RPMI8226 (cell line): ENCODE measurements at places on chromosomes 3 and 15.
A peak's percentile ranks its signal among the peaks of the same experiment; 100 is the strongest.

GRCh38 chr3:136070953-136071949 lies 105.7 kb downstream of the PPP2R3A start:
- peak; percentile 6 for DNase-seq

GRCh38 chr15:96306321-96306720 lies 24.2 kb upstream of the NR2F2 start:
- DNase-seq = no peak

DNA sequence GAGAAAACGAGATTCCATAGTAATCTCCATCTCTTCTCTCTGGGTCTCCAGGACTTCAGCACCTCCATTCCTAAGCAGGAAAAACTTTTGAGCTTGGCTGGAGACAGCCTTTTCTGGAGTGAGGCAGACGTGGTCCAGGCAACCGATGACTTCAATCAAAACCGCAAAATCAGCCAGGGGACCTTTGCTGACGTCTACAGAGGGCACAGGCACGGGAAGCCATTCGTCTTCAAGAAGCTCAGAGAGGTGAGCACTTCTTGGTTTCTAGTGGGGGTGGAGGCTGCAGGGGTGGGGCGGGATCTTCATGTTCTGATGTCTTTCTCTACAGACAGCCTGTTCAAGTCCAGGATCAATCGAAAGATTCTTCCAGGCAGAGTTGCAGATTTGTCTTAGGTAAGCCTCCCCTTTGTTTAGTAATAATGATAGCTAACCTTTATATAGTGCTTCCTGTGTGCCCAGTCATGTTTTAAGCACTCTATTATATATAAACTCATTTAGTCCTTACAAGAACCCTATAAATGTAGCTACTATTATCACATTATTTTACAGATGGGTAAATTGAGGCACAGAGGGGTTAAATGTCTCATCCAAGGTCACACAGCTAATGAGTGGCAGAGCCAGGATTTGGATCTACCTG lies 35.0 kb upstream of the TATDN2 start:
- DNase-seq = peak; percentile 60

DNA sequence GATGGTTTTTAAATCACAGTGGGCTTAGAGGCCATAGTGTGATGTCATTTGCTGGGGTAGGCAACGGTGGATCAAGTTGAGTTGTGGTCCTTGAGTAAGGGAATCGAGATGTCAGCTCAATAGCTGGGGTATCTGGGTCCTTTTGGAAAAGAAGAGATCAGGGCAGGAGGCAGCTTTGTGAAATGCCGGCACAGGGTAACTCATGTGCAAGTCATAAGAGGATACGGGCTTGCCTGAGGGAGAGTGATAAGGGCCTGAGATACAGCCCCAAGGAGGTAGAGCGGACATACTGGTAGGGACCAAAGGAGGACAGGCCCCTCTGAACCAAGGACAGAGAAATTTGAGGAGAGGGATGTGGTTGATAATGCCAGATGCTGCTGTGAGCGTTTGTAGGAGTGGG lies 4.2 kb upstream of the FAM131A start:
- DNase-seq = no peak

GRCh38 chr3:21543380-21544075 lies 207.5 kb downstream of the ZNF385D start:
- no peak for DNase-seq

DNA sequence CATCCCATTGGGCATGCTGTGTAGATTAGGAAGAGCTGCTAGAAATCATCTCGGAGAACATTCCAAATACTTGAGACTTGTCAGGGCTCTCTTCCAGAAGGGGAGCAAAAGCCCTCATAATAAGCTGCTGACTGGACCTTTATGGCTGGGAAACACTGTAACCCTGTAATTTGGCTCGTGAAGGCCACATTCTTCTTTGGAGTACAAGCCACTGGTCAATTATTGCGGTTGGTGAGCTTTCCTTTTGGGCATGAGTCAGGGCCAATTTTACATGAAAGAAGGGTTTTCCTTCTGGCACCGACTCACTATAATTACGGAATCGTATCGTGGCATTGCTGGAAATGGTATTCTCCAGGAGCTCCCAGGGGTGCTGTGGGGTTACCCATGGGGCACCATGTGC lies 434.5 kb upstream of the RGMA start:
- DNase-seq = no peak

DNA sequence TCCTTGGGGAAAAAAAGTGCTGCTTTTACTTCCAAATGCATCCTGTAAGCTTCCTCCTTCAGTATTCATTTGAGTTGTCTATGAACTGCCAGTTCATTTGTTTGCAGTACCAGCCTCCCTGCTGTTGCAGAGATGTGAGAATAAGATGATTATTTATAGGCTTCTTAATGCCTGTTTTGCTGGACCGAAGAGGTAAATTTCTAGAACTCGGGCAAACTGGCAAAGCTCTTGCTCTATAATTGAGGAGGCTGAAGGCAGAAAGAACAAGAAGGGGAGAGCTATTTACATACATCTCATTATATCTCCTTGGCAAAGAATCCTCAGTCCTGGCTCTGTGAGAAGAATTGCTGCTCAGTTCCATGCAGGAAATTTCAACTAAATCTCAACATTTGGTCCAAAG lies 790.4 kb downstream of the GRM7 start:
- DNase-seq = no peak

DNA sequence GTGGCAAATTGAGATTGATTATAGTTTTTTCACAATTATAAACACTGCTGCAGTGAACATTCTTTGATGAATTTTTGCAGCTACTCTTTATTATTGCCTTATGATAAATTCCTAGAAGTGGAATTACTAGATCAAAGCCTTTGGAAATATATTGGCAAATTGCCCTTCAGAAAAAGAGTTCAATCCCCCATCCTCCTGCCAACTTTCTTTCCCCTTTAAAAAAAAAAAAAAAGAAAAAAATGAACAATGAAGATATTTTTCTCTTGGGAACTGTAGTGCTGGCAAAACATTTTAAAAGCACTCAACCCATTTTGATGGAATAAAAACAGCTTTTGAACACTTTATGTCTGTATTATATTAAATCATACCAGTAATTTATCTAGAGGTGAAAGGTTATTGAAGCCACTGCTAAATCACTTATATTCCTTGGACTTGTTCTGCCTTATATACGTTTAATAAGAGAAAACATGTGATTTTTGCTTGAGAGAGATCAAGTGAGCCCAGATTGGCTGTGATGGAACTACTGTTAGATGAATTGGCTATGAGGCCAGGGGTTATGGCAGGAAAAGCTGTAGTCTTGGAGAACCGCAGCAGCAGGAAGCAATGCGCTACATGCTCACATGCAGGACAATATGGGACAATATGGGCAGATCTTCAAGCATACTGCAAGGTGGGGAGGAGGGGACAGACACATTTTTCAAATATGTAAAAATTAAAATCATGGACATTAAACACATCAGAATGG lies 212.8 kb upstream of the C2CD4B start:
- DNase-seq = no peak

DNA sequence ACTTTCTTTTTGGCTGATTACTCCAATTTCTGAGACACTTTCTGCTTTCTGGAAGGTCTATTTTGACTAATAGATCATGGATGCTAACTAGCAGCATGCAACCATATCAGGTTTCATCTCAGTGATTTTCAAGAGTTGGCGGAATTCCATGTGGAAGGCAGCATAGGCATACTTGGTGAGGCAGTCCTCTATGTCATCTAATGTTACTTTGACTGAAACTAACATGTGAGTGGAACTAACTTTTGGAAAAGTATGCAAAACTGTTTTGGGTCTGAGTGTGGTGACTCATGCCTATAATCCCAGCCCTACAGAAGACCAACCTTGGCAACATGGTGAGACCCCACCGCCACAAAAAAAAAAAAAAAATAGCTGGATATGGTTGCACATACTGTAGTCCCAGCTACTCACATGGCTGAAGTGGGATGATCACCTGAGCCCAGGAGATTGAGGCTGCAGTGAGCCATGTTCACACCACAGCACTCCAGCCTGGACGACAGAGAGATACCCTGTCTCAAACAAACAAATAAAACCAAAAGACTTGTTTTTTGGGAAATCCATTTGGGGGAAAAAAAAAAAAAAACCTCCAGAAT lies 1033.7 kb downstream of the ROBO1 start:
- no peak for DNase-seq

DNA sequence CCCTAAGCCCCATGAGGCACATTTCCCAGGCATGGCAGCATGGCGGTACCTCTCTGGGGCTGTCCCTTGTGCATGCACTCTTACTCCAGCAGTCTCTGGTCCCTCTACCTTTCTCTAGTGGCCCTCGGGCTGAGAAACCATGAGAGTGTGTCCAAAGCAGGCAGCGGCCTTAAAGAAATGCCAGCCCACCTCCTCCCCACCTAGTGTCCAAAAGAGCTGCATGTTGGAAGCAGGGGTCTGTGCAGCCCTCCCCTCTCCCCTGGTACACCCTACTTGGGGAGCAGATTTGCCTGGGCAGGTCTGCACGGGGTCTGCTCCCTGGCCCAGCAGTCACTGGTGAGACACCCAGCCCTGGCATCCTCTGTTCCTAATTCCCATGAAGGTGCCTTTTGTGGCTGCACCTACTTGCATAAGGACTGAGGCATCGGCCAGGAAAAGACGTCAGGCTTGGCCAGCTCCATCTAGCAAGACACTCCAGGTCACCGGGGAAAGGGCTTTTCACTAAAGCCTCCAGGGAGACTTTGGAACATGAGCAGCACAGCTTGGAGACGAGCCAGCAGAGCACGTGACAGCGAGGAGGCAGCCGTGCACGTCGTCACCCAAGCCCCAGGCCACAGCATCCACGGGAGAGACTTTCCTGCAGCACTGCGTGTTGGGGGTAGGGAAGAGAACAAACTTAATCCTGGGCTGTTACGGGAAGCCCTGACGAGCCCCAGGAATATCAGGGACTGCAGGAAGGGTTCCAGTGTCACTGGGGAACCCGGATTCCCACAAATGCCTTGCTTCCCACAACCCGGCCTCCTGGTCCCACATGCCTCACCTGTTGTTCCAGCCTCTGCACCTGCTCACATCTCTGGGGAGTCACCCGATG lies 38.8 kb downstream of the TM2D3 start:
- DNase-seq = peak; percentile 56

GRCh38 chr15:39698444-39699390 lies 83.9 kb downstream of the FSIP1 start:
- DNase-seq = no peak

- no peak for DNase-seq
Measured at GRCh38 chr3:53594276-53594675, 99.9 kb downstream of the CACNA1D start.

GRCh38 chr3:35817216-35817615 lies 177.9 kb downstream of the ARPP21 start:
- DNase-seq = no peak

- peak; percentile 14 for DNase-seq
Measured at GRCh38 chr3:71006810-71007785, 576.4 kb downstream of the FOXP1 start.

DNA sequence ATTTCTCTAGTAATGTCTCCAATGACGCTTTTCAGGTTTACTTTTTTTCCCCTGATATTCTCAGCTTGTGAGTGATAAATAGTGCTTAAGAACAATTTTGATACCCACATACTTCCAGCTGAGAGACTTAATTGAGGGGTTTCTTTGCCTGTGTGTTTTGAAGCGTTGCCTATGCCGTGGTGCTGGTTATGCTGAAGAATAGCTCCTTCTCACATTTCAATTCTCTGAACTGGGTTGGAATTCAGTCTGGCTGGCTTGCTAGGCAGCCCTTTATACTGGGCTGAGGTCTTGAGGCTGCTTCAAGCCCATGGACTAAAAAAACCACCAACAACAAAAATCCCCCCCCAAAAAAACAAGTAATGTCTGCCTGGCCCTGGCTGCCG lies 87.4 kb downstream of the CHST2 start:
- no peak for DNase-seq

GRCh38 chr3:37811625-37812498 lies 49.8 kb upstream of the CTDSPL start:
- no peak for DNase-seq

GRCh38 chr15:66883284-66883911 lies 181.4 kb downstream of the SMAD6 start:
- DNase-seq = no peak

GRCh38 chr15:88419830-88420229 lies 47.4 kb downstream of the MRPL46 start:
- DNase-seq = no peak

- peak; percentile 33 for DNase-seq
Measured at GRCh38 chr3:189132231-189132671, 39.5 kb upstream of the TPRG1 start.

- DNase-seq = peak; percentile 74
Measured at GRCh38 chr15:48059791-48060190, 61.0 kb upstream of the SLC24A5 start.

GRCh38 chr15:88920186-88920891 lies 7.2 kb upstream of the MFGE8 start:
- DNase-seq = no peak

DNA sequence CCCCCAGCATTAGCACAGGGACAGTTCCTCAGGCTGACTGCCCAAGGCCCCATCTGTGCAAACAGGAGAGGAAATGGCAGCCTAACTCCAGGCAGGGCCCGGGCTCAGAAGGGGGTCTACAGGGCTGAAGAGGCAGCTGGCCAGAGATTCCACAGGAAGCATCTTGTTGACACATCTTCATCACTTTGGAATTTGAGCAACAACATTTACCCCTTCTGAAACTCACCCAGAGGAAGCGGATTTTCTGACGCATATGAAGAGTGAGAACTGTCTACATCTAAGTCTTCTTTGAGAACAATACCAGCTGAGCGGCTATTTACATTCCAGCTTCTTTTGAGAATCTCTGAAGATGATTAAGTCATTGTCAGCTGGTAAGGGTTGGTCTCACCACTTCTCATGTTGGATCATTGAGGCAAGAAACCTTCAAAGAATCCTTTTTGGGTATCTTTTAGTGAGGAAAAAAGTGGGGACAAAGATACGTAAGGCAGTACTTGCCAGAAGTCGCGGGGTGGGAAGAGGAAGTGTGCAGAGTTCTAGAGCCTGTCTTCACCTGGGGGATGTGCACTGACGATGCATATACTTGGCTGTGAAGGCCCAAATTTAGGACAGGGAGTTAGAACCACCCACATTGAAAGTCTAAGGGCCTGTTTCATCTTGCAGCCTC lies 25.4 kb upstream of the SRP14 start:
- DNase-seq = peak; percentile 38

DNA sequence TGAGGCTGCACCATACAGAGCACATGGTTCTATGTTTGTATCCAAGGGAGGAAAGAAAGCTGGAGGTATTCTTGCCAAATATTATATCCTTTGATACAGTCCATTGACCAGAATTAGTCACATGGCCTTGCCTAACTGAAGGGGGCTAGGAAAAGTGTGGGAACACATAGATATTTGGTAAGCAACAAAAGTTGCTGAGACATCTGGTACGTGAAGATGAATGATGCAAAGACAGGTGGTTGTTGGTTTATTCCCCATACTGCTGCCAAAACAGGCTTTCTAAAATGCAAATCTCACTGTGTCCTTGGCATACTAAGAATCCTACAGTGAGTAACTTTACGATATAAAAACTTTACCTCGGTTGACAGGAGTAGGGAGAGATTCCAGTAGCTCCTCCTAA lies 162.2 kb downstream of the VGLL3 start:
- no peak for DNase-seq

DNA sequence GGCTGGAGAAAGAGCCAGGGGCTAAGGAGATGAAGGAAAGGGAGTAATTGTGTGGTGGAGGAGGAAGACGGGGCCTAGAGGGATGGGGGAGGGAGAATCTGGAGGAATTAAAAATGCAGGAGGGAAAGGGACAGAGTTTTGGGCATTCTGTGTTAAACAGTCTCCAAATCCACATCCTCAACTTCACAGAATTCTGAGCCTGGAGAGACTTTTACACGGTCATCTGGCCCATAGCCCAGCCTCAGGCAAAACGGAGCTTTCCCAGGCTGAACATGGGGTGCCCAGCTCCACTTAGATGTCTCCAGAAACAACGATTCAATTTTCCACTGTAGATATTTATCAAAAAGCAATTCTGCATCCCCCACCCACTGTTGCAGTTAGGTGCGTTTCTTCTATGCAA lies 137.6 kb upstream of the HACD2 start:
- no peak for DNase-seq

GRCh38 chr3:32240159-32240545 lies 1.7 kb downstream of the CMTM8 start:
- peak; percentile 74 for DNase-seq
